ENCODE measurements at places on chromosomes 1 and 21.

DNA sequence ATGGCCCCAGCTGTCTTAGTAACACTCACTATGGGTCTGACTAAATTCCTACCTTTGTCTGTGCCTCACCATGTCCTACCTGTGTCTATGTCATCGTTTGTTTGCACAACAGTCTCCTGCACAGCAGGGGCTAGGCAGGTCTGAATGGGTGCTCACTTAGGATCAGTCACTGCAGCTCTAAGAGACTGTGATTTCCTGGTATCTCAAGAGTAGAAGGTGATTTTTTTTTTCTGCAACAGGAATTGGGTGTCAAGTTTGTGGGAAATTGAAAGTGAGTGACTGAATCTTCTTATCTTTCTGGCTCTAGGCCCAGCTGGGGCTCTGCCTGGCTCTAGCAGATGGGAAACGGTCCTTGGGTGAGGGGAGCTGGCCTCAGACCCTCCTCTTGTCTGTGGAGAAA lies 46.4 kb upstream of the TRABD2B start:
- DNase-seq: no peak

GRCh38 chr1:77824694-77825093 lies 45.2 kb downstream of the MIGA1 start:
- no peak for DNase-seq

- DNase-seq: peak; percentile 89
Observed at GRCh38 chr1:43367026-43367903, 546 bp downstream of the ELOVL1 start.

- no peak for DNase-seq
Observed at GRCh38 chr1:225631021-225631663, 21.8 kb downstream of the ENAH start.

DNA sequence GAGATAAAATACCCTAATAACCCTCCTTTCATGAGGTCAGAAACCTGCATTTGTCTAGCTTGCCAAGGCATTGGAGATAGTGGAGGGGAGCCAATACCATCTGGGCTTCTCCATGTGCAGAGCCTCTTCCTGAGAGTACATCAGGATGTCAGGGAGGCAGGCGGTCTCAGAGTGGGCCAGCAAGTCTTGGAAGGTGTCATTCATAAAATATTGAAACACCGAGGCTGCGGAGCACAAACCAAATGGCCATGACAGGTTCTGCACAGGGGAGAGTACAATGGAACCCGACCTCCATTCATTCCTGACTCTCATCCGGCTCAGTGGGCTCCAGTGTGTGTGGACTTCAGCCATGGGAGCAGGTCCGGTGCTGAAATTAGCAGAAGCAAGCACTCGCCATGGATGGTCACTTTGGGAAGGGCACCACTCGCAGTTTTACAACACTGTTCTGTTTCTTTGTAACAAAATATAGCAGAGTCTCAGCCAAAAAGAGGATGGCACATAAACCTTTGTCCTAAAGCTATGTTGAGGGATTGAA lies 446.6 kb downstream of the SIPA1L2 start:
- DNase-seq: no peak

GRCh38 chr1:150890033-150890416 lies 3.1 kb downstream of the CTXND2 start:
- no peak for DNase-seq

DNA sequence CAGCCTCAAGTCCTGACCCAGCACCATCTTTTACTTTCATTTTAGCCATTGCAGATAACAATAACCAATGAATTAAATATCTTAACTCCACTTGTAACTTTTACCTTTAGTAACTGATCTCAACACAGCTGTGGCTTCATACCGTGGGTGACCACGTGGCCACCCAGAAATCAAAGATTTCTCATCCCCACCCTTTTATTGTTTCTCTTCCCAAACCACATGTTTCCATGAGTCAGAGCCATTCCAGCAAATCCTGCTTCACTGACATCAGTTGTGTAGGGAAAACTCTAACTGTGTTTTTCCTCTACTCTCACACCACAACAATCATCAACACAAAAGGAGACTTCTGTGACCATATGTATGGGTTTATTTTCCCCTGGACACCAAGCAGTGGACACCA lies 25.1 kb upstream of the BRDT start:
- peak; percentile 76 for DNase-seq

GRCh38 chr1:18607289-18607760 lies 23.3 kb upstream of the PAX7 start:
- no peak for DNase-seq

DNA sequence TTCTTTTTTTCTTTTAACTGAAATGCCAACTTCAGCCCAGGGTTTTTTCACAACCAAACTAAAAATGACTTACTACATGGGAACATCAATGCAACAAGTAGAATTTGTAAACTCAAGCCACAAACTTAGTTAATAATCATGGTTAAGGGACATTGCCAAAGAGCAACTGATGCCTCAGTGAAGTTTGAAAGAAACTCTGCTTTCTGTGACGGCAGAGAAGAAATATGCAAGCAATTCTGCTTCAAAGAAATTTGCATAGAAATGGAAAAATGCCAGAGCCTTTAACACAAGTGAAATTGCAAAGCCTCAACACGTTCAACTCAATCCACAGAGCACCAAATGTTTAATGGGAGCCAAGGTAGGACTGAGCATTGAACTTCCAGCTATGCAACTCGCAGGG lies 5.0 kb upstream of the CHD5 start:
- no peak for DNase-seq

DNA sequence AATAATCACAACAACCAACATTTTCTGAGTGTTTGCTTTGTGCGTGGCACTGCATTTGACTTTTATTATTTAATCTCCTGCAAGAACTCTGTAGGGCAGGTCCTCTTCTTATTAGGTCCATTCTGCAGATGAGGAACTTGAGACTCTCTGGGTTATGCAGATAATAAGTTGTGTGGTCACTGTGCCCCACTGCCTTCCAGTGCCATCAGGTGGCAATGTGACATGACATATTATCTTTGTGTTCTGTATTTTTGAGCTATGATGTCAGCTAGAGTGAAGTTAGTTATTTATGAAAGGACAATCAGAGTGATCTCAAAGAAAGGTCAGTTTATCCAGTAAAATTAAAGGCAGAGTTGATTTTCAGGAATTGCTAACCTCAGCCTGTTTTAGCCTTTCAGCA lies 196.0 kb downstream of the FMN2 start:
- DNase-seq: no peak

GRCh38 chr1:151000408-151000807 lies 6.3 kb downstream of the MINDY1 start:
- DNase-seq: no peak
